CD4-positive, alpha-beta T cell (primary cell): ENCODE measurements at places on chromosomes 1 and 21.

DNA sequence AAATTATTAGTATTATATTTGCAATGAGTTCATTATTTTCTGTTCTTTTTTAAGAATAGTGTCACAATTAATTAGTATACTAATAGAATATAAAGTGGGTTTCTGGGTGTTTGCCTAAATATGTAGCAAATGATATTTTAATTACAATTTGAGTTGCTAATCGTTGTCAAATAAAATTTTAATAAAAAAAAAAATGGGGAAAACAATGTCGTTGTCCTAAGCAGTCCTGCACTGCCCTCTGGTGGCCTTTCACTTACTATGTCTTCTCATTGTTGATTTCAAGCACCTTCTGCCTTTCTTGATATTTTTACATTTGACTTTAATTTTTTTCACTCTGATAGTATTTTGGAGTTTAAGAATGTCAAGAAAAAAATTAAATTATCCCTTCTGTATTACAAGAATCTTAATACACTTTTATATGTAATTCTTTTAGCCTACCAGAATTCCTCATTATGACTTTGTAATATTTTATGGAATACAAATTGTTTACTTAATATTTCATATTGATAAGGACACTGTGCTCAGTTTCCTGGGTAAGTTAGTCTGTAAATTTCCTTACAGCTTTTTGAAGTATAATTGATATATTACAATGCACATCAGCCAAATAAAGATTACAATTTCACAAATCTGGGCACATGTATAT lies 104.5 kb upstream of the FMN2 start:
- H3K4me1 ChIP-seq, result no peaks in the 10 kb centered on the region
- no peak overlapping the region for H3K27ac ChIP-seq
- H3K4me3 ChIP-seq, result no peak overlapping the region
- no peak for DNase-seq

DNA sequence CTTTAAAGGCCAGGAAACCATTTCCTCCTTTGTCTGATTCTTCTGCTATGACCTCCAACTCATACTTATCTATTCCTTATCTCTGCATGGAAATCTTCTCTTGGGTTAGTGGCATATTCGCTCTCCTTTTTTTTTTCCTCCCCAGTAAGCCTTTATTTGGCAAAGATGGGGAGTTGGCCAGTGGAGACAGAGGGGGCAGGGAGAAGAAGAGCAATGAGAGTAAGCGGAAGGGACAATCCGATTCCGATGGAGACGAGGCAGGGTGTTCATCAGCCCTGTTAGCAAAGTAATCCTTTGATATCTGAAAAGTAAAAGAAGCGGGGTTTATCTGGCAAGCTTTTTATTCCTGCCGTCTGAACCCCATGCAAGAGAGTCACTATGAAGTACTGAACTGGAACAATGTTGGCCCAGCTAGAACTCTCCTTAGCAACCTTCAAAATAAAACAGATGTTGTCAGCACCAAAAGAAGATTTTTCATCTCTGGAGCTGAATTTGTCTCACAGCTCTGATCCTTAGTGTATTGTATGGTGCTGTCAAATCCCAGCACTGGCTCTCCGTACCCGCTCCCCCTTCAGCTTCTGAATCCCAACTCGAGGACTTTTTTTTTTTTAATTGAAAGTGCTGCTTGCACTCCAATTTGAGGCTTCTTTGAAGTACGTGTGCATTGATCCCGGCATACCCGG lies 40.9 kb downstream of the PTGFRN start:
- peaks cover 5% of the 10 kb centered on the region for H3K4me1 ChIP-seq
- DNase-seq, result no peak
- no peak overlapping the region for H3K27ac ChIP-seq
- no peaks in the 10 kb centered on the region for H3K36me3 ChIP-seq
- no peaks in the 10 kb centered on the region for H3K27me3 ChIP-seq
- H3K4me3 ChIP-seq, result no peak overlapping the region

GRCh38 chr1:15488371-15488770 lies 12.5 kb downstream of the CELA2B start:
- no peak overlapping the region for H3K27ac ChIP-seq
- DNase-seq, result no peak
- no peaks in the 10 kb centered on the region for H3K27me3 ChIP-seq
- H3K36me3 ChIP-seq, result peaks cover 3% of the 10 kb centered on the region
- H3K4me3 ChIP-seq, result no peak overlapping the region

- no peak overlapping the region for H3K4me3 ChIP-seq
- no peaks in the 10 kb centered on the region for H3K27me3 ChIP-seq
- H3K4me1 ChIP-seq, result no peaks in the 10 kb centered on the region
- DNase-seq, result no peak
These were observed 293.2 kb downstream of the DUSP10 start for GRCh38 chr1:221448585-221449175.

GRCh38 chr1:242784084-242784483 lies 259.6 kb upstream of the PLD5 start:
- DNase-seq, result no peak
- no peaks in the 10 kb centered on the region for H3K4me1 ChIP-seq
- H3K27ac ChIP-seq, result no peak overlapping the region
- H3K4me3 ChIP-seq, result no peak overlapping the region
- H3K27me3 ChIP-seq, result no peaks in the 10 kb centered on the region

DNA sequence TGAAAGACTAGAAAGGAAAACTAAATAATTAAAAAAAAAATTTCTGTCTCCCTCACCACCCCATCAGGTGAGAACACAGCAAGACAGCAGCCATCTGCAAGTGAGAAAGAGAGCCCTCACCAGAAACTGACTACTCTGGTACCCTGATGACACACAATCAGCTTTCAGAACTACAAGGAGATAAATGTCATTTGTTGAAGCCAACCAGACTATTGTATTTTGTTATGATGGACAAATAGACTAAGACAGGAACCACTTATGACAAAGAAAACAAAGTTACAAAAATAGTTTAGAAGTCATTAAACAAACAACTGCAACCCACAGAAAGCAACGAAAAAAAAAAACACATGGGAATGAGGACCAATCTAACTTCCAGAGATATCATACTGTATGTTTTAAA lies 98.3 kb downstream of the FAF1 start:
- no peak overlapping the region for H3K27ac ChIP-seq
- no peaks in the 10 kb centered on the region for H3K27me3 ChIP-seq
- H3K4me1 ChIP-seq, result no peaks in the 10 kb centered on the region
- no peak overlapping the region for H3K4me3 ChIP-seq
- no peak for DNase-seq

DNA sequence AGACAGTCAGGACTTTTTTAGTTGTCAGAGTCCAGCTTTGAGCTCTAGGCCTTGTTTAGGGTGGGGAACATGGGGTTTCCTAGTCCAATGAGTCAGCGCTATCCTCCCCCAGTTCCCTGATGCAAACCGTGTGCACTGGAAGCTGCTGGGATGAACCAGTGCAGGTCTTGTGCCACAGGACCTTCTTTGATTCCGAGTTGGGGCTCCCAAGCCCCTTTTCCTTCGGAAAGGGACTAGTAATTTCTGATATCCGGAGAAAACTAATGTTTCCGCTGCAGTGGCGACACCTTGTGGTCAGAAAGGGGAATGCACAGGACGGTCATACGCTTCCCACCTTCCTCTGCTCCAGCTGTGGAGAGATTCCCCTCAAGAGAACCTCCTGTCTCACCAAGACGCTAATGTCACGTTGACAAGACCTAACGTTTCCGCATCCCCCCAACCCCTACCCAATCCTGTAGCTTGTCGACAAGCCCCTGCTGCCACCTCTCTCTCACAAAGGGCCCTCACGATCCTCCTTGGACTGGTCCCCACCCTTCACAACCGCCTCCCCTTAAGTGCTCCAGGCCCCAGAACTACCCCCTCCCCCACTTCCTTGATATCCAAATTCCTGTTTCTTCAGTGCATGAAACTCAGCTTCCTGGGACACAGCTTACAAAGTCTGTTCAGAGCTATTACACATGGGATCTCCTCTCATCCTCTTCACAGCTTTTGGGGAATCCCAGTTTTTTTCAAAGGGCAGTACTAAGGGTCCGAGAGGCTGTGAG lies 30.9 kb downstream of the GPA33 start:
- H3K27ac ChIP-seq, result no peak overlapping the region
- peaks cover 4% of the 10 kb centered on the region for H3K4me1 ChIP-seq
- peak; percentile 67 for DNase-seq
- H3K27me3 ChIP-seq, result no peaks in the 10 kb centered on the region

DNA sequence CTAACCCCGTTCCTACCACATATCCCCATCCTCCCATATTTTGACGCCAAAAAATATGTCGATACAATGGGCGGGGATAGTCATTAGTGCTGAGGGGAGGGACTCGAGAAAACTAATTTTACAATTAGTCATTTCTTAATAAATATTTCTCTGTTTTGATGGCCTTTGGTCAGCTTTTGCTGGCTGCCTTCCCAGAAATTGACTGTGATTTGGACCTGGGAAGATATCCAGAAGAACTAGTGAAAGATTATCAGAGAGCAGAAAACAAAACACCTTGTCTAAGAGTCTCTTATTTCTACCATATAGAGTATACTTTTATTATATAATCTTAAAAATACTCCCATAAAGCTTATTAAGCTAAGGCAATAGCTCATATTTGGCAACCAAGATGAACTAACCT lies 247.6 kb downstream of the MRPL39 start:
- DNase-seq, result no peak
- no peak overlapping the region for H3K4me3 ChIP-seq
- H3K36me3 ChIP-seq, result no peaks in the 10 kb centered on the region
- peaks cover 2% of the 10 kb centered on the region for H3K27me3 ChIP-seq
- no peaks in the 10 kb centered on the region for H3K4me1 ChIP-seq

GRCh38 chr1:7549277-7550161 lies 221.6 kb upstream of the VAMP3 start:
- DNase-seq, result no peak
- no peak overlapping the region for H3K4me3 ChIP-seq
- no peaks in the 10 kb centered on the region for H3K27me3 ChIP-seq
- H3K27ac ChIP-seq, result no peak overlapping the region
- no peaks in the 10 kb centered on the region for H3K36me3 ChIP-seq

DNA sequence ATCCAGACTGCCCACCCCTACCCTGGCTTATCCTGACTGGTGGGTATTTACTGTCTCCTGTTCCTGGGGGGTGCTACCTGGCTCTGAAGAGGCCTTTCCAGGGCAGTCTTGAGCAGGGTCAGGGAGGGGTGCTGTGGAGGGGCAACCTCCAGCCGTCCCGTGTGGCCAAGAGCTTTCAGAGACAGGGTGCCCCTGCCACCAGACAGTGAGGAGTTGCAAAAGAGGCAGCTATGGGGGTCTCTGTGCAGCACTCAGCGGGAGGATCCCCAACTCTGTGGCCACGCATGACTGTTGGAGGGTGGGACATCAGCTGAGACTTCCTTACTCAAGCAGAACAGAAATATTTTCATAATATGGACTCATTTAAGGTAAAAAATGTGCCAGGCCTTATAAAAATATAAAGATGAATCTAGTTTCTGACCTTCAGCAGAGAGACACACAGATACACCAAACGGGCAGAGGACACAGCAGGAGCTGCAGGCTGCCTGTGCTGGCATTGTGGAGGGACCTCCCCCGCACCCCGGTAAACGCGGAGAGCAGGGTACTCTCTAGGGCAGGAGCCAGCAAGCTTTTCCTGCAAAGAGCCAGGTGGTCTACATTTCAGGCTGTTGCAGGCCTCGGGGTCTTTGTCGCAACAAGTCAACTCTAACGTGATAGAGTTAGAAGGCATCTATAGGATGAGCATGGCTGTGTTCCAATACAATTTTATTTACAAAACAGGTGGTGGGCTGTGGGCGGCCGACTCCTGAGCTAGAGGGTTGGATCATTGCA lies 252.6 kb downstream of the RHOU start:
- no peak overlapping the region for H3K27ac ChIP-seq
- H3K27me3 ChIP-seq, result no peaks in the 10 kb centered on the region
- peaks cover 7% of the 10 kb centered on the region for H3K4me1 ChIP-seq
- DNase-seq, result no peak

DNA sequence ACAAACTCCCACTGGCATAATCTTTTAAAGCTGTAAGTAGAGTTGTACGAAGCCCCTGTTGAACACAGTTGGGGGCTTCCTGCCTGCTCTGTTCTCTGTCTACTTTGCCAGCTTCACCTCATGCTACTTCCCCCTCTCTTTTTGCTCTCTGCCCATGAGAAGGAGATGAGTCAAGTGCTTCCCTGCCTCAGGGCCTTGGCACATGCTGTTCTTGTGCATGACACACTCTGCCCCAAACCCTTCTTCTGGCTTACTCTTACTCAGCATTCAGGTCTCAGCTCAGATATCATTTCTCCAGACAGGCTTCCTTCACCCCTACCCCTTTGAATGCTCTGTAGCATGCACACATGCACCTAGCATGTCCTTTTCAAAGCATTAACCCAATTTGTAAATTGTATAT lies 208.8 kb downstream of the FOXD2 start:
- no peak overlapping the region for H3K27ac ChIP-seq
- DNase-seq, result no peak
- H3K4me3 ChIP-seq, result no peak overlapping the region
- no peaks in the 10 kb centered on the region for H3K36me3 ChIP-seq
- no peaks in the 10 kb centered on the region for H3K27me3 ChIP-seq

DNA sequence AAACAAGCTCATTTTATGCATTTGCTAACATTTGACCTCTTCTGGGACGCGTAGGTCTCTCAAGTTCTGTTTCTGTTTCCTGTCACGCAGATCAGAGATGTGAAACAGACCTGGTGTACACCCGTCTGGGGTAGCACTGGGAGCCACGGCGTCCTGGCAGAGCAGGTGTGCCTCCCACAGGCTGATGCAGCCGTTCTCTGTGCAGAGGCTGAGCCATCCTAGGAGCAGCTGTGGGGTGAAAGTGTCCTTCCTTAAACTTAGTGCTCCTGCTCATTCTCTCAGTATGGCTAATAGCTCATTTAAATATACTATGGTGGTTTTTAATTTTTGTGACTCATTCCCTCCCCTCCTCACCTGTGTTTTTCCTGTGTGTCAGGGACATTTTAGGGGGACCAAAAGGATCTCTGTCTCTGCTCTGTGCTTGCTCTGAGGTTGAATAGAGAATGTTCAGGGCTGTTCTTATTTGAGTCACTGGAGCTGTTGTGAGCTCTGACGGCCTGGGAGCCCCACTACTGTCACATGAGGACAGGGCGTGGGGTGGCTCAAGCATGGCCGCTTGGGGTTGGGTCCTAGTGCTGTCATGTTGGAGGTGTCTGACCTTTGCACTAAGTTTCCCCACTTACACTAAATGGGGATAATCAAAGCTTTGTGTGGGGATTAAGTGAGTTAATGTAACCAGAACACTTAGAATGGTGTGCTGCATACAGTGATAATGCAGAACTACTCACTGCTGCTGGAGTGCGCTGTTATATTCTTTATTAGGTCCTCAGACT lies 43.0 kb downstream of the GALNT2 start:
- peaks cover 4% of the 10 kb centered on the region for H3K36me3 ChIP-seq
- DNase-seq, result peak; percentile 62
- no peak overlapping the region for H3K27ac ChIP-seq
- H3K4me3 ChIP-seq, result no peak overlapping the region
- no peaks in the 10 kb centered on the region for H3K27me3 ChIP-seq

- no peaks in the 10 kb centered on the region for H3K4me1 ChIP-seq
- H3K27ac ChIP-seq, result no peak overlapping the region
- H3K27me3 ChIP-seq, result no peaks in the 10 kb centered on the region
- no peak for DNase-seq
- H3K4me3 ChIP-seq, result no peak overlapping the region
These were observed 319.0 kb upstream of the SNX7 start for GRCh38 chr1:98342566-98342965.
